Stimulated activated CD4-positive, alpha-beta T cell treated with anti-CD3 and anti-CD28 coated beads, Interleukin-4, amount 100 ng/mL, for 1 hour (primary cell): ENCODE measurements at places on chromosomes 7 and 10.
A peak's percentile ranks its signal among the peaks of the same experiment; 100 is the strongest.

- no peak for DNase-seq
These were observed 179.4 kb downstream of the CACNA2D1 start for GRCh38 chr7:82263920-82264782.

- DNase-seq: no peak
These were observed 149.2 kb upstream of the LYZL2 start for GRCh38 chr10:30778769-30779168.

DNA sequence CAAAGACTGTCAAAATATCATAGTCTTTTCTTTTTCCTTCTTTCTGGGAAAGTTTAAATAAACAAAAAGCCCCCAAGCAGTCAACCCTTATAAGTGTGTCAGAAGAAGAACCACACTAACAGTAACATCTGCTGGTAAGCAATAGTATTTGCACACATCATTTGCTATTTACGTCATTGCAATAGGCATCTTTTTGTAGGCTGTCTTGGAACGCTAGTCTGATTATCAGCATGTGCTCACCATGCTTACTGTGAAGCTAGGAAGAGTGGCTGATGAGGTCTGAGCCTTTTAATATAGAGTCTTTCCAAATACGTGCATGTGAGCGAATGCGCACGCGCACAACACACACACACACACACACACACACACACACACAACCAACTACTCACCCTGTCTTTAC is 599.0 kb upstream of the TPK1 start:
- no peak for DNase-seq

DNA sequence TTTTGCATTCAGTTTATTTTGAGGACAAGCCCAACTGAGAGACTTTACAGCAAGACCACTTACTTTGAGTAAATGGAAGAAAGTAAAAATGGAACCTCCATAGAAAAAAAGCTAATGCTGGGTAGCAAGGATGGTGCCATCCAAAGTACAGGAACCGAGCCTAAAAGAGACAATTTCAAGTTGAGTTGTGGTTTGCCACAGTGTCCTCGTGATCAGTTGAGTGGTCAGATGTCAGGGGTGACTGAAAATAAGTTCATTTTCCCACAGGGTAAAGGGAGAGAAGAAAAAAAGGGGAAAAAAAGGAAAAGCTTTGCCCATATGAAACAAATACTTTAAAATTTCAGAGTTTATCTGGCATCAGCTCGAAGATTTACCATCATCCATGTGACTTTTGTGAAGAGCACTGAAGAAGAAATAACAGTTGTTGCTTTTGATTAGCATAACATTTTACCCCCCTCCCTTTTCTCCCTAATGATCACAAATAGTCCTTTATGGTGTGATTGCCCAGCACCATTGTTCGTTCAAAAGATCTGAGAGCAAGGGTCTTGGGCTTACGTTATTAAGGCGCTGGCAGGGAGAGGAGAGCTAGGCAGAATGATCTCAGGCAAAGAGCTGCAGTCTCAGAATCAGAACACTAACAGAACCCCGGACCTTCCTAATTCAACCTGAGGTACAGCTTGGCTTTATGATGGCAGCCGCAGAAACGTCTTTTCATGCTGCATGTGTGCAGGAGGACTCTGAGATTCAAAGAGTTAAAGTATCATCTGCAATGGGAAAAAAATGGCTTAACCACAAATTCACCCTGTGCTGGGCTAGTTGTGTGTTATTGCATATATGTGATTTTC is 338.1 kb downstream of the RNLS start:
- DNase-seq: no peak

- DNase-seq: no peak
These were observed 11.4 kb downstream of the NET1 start for GRCh38 chr10:5423771-5424170.

- DNase-seq: no peak
These were observed 27.4 kb downstream of the PILRA start for GRCh38 chr7:100400656-100401055.

DNA sequence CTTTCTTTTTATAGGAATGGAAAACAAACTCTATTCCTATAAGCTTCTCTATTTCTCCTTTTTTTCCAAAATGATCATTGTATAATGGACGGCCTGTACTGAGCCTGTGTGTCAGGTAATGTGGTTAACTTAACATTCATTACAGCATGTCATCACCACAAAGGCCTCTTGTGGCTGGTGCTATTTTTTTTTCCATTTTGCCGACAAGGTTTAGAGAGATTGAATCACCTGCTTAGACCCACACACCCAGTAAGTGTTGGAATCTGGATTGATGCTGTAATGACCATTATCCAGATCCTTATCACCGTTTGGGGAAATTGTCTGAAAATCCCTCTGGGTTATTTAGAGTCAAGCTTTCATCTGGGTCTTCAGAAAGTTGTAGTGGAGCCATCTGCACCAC is 18.5 kb downstream of the AKR1B15 start:
- DNase-seq: no peak

GRCh38 chr10:74262856-74263255 is 111.8 kb downstream of the ADK start:
- DNase-seq: no peak

DNA sequence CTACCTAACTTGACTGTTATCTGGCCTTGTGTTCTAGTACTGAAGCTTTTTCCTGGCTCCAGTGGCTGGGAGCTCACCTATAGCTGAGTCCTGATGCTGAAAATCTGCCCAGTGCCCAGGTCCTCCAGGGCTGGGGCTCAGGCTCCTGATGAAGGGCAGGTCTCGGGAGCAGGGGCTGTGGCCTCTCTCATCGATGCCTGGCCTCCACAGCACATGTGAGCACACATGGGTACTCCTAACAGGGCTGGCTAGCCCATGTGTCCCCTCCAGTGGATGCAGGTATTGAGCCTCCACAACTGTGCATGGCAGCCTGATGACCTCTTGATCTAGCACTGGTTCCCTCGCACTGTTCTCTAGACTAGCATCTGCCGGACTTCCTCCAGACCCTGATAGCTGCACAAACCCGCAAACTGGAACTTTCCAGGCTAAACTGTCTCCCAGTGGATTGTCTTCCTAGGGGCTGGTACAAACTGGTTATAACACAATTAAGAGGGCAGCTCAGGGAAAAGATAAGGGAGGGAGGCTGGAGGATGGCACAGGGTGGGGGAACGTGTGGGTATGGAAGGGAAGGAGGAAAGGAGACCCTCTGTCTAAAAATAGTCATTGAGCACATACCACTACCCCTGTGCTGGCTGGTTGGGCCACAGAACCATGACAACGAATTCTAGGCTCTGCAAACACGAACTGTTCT is 35.1 kb downstream of the PLAC9 start:
- no peak for DNase-seq

- DNase-seq: no peak
These were observed at the start of gene MACC1 for GRCh38 chr7:20217193-20217948. Gene MACC1, minus strand, starts transcription at chr7:20217384. Its CDS starts 55,522 bp downstream, at chr7:20161862.

GRCh38 chr10:124763267-124763666 is 19.1 kb upstream of the FAM53B start:
- DNase-seq: no peak

- DNase-seq: no peak
These were observed 552.4 kb upstream of the MGMT start for GRCh38 chr10:128914681-128915080.

GRCh38 chr7:73669288-73669701 is 1.7 kb downstream of the VPS37D start:
- DNase-seq: no peak

- DNase-seq: peak; percentile 29
These were observed 145.8 kb downstream of the FRMD4A start for GRCh38 chr10:14184841-14185315.

- DNase-seq: no peak
These were observed 50.9 kb downstream of the ANK3 start for GRCh38 chr10:60338786-60339185.

GRCh38 chr7:149209518-149210269 is 14.3 kb downstream of the ZNF282 start:
- DNase-seq: peak; percentile 78

GRCh38 chr10:5283305-5284158 is 81.2 kb upstream of the UCN3 start:
- peak; percentile 63 for DNase-seq

GRCh38 chr10:20281579-20281978 is 465.3 kb downstream of the PLXDC2 start:
- DNase-seq: no peak

GRCh38 chr7:48365010-48365409 is 193.8 kb downstream of the ABCA13 start:
- DNase-seq: no peak

- no peak for DNase-seq
These were observed 557.1 kb downstream of the KCNMA1 start for GRCh38 chr10:77080361-77081027.

DNA sequence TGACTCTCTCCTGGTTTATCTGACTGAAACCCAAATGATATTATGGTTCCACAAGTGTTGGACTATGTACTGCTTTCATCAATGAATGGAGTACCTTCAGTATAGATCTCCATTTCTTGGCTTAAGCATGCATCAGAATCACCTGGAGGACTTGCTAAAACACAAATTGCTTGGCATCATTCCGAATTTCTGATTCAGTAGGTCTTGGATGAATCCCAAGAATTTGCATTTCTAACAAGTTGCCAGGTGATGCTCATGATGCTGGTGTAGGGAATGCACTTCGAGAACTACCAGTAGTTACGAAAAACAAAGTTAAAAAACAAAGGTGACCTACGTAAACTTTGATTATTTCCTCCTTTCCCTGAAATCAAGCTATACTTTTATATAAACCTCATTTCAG is 119.0 kb upstream of the FEZF1 start:
- no peak for DNase-seq
